Cortex of kidney (tissue), 1 donor: ENCODE measurements at places on chromosomes 1 and 21.

DNA sequence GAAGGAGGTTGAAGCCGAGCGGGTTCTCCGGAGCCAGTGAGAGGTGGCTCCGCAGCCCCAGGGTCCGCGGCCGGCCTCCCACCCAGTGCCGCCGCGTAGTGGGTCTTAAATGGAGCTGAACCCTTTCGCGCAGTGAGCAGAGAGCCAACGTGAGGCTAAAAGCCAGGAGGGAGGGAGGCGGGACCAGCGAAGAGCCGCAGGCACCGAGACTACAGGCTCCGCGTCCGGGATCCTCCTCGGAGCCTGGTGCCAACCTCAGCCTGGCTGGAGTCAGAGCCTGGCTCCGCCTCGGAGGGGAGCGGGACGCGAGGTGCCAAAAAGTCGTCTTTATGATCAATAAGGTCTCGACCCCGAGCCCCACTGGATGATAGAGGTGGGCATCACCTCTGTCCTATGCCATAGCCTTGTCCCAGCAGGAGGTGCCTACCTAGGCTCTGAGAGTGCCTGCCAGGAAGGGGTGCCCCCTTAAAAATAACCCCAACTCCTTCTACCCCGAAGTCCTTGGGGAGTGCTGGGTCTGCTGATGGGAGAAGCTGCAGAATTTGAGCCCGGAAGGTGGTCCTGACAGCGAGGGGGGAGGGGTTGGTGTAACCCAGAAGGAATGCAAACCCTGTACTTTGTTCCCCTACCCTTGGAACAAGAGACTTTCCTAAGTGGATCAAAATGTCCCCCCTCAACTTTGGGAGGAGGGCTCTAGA lies 1.6 kb downstream of the IGSF21 start:
- DNase-seq, result no peak

DNA sequence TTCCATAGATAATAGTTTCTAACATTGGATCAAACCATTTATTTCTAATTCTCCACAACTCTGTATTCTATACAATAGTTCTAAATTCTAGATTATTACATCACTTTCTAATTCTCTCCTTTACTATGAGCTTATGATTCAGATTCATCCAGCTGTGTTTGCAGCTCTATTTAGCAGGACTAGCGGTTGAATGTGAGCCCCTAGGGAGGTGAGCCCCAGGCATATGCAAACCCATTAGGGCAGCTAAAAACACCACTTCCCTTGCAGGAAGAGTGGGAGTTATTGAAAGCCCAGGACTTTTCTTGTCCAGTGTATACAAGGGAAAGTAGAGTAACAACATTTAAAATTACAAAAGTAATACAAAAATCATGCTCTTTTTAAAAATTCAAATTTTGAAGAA lies 56.9 kb downstream of the KRTAP19-8 start:
- DNase-seq, result no peak

DNA sequence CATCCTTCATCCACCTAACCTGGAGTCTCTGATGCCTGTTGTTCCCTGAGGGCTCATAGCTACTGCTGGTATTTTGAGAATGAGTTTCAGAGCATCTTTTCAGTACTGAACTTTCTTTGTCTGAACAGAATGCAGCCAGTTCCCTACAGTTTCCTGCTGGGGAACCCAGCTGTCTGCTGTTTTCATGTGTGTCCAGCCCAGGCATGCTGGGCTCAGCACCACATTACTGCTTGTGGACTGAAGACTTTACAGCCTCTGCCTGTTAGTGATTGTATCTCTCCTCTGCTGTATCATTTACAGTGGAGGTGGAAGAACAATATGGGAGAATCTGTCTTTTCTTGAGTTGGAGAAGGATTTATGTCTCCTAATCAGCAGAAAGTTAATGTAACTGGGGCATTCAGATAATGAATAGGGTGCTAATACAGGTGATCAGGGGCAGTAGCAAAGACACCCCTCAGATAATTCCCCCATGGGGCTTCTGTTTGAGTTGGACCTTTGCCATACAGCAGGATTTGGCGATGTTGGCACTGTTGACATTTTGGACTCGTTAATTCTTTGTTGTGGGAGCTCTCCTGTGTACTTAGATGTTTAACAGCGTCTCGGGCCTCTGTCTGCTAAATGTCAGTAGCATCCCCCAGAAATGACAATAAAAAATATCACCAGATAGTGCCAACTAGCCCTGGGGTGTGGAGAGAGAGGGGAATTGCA lies 207.7 kb downstream of the HHAT start:
- no peak for DNase-seq

GRCh38 chr1:9166289-9167235 lies 37.7 kb upstream of the GPR157 start:
- no peak for DNase-seq

DNA sequence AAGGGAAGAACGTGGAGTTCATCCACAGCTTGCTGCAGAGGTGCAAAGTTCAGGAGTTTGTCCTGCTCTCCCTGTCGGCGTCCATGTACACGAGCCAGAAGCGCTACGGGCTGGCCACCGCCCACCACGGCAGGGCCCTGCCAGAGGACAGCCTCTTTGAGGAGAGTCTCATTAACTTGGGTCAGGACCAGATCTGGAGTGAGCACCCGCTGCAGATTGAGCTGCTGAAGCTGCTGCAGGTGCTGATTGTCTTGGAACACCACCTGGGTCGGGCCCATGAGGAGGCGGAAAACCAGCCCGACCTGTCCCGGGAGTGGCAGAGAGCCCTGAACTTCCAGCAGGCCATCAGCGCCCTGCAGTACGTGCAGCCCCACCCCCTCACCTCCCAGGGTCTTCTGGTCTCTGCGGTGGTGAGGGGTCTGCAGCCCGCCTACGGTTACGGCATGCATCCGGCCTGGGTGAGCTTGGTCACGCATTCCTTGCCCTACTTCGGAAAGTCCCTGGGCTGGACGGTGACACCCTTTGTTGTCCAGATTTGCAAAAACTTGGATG lies 73.8 kb upstream of the MORC3 start:
- DNase-seq, result no peak

DNA sequence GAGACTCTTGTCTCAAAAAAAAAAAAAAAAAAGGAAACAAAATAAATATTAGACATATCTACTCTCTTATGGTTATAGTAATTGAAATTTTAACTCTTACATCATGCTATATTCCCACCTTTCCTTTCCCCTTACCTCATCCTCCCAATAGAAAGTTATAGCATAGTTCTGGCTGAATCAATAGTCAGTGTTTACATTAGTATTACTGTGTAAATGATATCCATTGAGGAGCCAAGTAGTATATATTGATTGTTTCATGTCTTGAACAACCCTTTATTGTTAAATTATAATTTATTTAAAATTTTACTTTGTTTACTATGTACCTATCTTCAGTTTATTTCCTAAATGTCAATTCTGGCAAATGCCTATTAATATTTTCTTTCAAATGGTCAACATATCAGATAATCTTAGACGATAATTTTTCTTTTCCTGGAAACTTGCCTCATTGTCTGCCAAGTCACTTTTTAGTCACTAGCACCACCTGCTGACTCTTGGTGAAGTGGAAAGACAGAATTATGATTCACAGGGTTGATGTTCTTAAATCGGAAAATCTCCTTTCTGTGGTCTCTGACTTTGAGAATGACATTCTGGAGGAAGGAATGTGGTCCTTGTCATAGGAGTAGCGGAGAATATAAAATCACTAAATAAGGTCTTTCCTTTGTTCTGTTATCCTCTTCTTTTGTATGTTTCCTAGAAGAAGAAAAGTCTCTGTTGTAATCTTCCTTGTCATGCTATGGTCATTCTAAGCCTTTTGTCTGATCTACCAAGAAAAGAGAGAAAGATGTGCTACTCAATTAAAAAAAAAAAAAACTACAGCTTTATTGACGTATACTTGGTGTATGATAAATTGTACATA lies 8.6 kb downstream of the HJV start:
- no peak for DNase-seq

GRCh38 chr1:92544756-92545165 lies 58.0 kb upstream of the GFI1 start:
- DNase-seq, result no peak

DNA sequence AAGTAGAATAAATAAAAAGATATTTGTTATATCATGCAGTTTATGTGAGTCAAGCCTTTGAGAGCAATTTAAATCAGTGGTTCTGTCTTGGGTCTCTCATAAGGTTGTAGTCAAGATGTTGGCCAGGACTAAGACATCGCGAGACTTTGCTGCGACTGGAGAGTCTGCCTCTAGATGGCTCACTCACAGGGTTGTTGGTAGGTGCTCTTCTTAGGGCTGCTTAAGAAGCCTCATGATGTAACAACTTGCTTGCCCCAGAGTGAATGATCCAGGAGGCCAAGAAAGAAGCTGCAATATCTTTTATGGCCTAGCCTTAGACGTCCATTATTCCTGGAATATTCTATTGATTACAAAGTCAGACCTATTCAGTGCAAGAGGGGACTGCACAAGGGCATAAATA lies 73.1 kb upstream of the CACHD1 start:
- no peak for DNase-seq
